ENCODE measurements at places on chromosomes 6 and 20.

GRCh38 chr20:1876975-1877608 is 18.1 kb upstream of the SIRPA start:
- no peak for DNase-seq

GRCh38 chr6:150492507-150492906 is 107.2 kb upstream of the PLEKHG1 start:
- no peak for DNase-seq

- DNase-seq: no peak
Observed at GRCh38 chr6:89180112-89180511, 34.3 kb downstream of the PM20D2 start.

DNA sequence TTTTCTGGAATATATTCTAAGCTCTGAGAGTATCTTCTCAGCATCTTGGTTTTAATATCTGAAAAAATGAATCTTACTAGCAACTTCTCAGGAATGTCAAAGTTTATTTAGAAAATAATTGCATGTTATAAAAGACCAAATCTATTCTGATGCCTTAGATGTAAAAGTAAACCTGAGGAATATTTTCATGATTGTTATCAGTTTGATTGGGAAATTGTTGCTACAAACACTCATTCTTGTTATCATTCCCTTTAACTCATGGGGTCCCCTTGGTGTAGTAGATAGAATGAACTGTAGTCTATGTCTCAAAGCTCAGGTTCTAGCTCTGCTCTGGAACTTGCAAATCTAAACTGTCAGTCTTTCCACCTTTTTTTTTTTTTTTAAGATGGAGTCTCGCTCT is 50.0 kb downstream of the SNRNP48 start:
- DNase-seq: no peak

- no peak for DNase-seq
Observed at GRCh38 chr6:139871803-139872510, 497.5 kb upstream of the CITED2 start.

- no peak for DNase-seq
Observed at GRCh38 chr6:119161438-119161837, 83.0 kb upstream of the FAM184A start.

- no peak for DNase-seq
Observed at GRCh38 chr20:41360831-41361756, 5.5 kb downstream of the EMILIN3 start.

DNA sequence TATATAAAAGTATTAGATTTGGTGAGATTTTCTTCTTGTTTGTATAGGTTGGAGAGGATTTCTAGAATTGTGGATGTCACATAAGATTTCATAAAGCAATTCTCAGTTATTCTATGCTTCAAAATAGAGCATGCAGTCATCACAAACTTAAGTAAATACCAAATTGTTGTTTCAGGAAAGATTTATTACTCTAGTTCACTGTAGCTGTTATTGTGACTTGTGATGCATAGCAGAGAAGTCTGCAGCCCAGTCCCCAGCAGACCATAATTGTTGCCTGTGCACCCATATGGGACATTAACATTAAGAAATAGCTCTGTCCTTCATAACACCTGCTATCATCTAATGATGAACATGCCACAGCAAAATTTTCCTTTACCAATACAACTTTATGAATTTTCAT is 228.0 kb upstream of the FAM83B start:
- DNase-seq: no peak

DNA sequence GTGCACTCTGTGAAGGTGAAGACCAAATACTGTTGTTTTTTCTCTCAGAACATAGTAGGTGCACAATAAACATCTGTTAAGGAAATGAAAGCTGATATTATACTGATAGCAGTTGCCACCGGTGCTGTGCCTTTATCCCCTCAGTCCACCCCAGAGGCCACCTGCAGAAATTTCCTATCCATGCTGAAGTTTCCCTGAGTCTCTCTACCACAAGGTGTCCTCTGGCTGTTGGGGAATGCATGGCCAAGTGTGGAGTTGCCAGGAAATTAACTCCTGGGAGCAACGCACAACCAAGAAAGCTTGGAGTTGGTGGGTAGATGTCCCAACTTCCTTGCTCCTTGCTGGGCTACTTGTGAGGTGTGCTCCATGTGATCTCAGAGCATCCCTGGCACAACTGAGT is 114.2 kb downstream of the LAMP5 start:
- DNase-seq: no peak

- DNase-seq: no peak
Observed at GRCh38 chr6:166259296-166259977, 48.8 kb downstream of the PRR18 start.

GRCh38 chr6:152948150-152948768 is 34.6 kb downstream of the FBXO5 start:
- DNase-seq: peak; percentile 53

GRCh38 chr20:6142348-6142993 is 19.6 kb upstream of the FERMT1 start:
- DNase-seq: peak; percentile 16

GRCh38 chr20:51424270-51425117 is 118.0 kb downstream of the NFATC2 start:
- DNase-seq: no peak

- DNase-seq: peak; percentile 80
Observed at GRCh38 chr6:159693128-159693893, at the start of gene SOD2. Gene SOD2, minus strand, starts transcription at chr6:159693241. Its CDS starts 74 bp downstream, at chr6:159693167.

DNA sequence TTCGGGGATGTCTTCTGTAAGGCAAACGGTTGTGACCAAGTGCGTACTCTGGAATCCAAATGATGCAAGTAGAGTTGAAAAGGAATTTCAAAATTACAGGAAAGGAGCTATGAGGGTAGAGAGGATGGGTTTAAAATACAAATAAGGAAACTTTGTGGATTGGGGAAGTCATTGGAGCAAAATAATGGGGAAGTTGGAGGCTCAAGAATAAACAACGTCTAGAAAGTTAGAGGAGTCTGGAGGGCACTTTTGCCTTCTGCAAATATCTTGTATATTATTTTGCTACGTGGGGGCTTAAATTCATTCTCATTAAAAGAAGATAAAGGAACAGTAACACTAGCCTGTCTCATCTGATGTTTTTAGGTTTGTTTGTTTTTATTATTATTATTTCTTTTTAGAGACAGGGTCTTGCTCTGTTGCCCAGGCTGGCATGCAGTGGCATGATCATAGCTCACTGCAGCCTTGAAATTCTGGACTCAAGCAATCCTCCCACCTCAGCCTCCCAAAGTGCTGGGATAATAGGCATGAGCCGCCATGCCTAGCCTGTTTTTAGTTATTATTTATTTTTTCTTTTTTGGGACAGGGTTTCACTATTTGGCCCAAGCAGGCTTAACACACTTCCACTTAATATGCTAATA is 55.0 kb upstream of the TNFAIP3 start:
- DNase-seq: no peak

DNA sequence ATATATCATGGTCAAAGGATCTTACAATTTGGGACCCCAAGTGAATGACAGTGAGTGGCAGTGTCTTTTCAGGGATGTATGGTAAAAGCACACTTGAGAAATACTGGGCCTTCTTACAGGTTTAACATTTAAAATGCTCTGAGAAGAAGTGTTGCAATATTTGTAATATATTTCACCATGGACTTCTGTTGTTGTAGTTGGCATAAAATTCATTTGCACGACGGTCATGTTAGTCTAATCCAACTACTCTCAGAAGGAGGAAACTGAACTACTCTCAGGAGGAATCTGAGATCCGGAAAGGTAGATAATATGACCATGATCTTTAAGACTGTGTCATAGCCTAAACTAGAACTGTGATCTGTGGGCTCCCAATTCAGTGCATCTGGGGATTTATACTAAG is 700.1 kb downstream of the HDGFL1 start:
- DNase-seq: no peak

GRCh38 chr20:59738851-59739250 is 134.5 kb downstream of the PHACTR3 start:
- DNase-seq: no peak

- no peak for DNase-seq
Observed at GRCh38 chr6:87909849-87910248, 137.8 kb upstream of the SPACA1 start.

GRCh38 chr20:57022306-57022705 is 244.1 kb downstream of the BMP7 start:
- no peak for DNase-seq

GRCh38 chr6:30357678-30358540 is 13.0 kb downstream of the RPP21 start:
- peak; percentile 27 for DNase-seq

DNA sequence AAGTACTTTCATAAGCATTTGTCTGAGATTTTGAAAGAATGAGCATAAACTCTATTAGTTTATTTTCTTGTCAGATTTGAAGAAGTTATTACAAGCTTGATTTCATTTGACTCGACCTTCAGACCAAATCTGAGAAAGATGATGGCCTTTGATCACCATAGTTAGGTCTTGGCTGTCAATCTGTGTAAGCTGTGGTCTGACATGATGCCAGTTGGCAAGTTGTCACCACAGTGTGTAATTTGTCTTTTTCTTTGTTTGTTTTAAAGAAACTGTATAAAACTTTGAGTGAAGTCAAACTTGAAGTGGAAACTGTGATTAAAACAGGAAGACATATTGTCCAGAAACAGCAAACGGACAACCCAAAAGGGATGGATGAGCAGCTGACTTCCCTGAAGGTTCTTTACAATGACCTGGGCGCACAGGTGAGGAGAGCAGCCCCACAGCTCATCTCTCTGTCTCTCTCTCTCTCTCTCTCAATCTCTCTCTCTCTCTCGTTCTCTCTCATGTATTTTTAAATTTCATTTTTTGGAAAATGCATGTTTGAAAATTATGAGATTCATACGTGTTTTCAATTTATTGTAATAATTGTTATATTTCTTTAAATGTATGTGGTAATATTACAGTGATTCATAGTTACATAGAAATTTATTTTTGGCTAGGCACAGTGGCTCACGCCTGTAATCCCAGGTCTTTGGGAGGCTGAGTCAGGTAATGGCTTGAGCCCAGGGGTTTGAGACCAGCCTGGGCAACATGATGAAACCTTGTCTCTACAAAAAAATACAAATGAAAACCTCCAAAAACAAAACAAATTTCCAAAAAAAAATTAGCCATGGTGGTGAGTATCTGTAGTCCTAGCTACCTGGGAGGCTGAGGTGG is 208.1 kb downstream of the UTRN start:
- DNase-seq: no peak

- no peak for DNase-seq
Observed at GRCh38 chr6:79427721-79428120, 109.5 kb downstream of the LCA5 start.

DNA sequence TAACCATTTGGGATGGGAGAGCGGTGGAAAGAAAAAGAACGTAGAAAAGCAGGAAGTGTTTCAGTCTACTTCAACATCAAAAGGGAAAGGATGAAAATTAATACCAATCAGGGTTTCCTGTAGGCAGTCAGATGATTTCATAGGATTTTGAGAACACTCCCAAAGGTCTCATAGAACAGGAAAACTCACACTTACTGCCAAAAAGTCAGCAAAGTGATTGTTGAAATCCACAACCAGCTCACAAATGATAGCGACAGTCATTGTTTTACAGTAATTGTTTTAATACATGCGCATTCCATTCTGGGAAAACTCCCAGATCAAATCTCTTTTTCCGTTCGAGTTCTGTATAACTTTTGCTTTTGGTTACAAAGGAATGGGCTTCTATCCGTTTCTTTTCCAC is 5.3 kb upstream of the CNKSR3 start:
- no peak for DNase-seq

DNA sequence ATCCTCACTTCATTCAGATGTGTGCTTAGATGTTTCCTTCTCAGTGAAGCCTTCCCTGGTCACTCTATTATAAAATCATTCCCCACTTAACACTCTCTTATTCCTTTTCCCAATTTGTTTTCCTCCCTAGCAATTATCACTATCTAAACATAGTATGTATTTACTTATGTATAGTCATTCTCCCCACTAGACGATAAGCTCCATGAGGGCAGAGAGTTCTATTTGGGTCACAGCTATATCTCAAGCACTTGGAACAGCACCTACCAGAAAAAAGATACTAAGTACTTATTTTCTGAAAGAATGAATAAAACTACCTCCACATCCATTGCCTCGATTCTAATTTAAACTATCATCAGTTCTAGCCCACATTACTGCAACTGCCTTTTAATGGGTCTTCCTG is 36.5 kb downstream of the USP49 start:
- no peak for DNase-seq

DNA sequence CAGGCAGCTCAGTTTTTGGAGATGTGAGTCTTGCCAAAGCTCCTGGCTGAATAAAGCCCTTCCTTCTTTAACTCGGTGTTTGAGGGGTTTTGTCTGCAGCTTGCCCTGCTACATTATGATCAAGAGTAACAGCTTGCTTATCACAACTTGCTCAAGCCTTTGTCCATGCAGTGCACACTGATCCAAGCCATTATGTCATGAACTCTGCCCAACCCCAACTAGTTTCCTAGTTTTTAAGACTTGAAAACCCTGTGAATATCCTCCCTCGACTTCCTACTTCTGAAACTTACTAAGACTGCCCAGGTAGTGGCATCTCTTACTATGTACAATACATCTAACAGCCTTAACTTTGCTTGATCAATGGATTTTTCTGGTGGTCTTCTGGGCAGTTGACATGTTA is 50.3 kb upstream of the ADGRF4 start:
- DNase-seq: no peak

DNA sequence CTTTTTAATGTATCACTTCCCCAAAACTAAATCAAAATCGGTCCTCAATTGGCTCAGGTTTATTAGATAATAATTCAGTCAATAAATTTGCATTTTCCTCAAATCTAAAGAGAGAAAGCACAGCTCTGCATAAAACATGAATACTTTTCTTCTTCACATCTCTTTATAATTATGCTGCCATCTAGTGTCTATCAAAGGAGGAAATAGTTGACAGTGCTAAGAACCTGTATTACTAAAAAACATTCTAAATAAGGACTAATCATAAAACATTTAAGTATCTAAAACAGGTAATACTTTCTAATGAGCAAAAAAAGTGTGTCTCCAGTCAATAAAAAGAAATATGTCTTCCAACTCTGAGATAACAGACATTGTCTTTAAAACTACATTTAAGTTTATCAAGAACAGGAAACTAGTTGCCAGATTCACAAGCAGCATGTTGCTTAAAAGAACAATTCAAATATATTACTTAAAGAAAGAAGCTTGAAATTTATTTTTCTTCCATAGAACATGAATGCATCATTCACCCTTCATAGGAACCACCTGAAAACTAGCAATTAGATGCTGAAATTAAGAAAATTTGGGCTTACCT is 56.5 kb upstream of the DST start:
- peak; percentile 85 for DNase-seq

DNA sequence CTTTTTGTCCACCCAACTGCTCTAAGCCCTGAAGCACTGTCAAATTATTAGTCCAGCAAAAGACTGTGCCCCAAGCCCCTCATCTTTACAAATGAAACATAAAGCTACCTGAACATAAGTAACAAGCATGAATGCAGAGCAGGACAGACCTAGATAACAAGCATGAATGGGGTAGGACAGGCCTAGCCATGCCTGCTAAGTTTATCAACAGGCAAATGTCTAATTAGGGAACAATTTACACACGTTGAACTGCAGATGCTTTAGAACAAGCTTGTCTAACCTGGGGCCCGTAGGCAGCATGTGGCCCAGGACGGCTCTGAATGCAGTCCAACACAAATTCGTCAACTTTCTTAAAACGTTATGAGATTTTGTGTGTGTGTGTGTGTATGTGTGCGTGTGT is 13.6 kb downstream of the FBXO30 start:
- no peak for DNase-seq
